ENCODE measurements at places on chromosomes 6 and 20. TPM values are rescaled to one million over a fixed set of nuclear protein-coding genes. Genes with fewer than 3 reads are reported as not detected.

GRCh38 chr6:121008553-121008952 lies 325.7 kb downstream of the TBC1D32 start:
- DNase-seq = no peak

C6orf52 gene
- total RNA-seq = 1.0 TPM

DNA sequence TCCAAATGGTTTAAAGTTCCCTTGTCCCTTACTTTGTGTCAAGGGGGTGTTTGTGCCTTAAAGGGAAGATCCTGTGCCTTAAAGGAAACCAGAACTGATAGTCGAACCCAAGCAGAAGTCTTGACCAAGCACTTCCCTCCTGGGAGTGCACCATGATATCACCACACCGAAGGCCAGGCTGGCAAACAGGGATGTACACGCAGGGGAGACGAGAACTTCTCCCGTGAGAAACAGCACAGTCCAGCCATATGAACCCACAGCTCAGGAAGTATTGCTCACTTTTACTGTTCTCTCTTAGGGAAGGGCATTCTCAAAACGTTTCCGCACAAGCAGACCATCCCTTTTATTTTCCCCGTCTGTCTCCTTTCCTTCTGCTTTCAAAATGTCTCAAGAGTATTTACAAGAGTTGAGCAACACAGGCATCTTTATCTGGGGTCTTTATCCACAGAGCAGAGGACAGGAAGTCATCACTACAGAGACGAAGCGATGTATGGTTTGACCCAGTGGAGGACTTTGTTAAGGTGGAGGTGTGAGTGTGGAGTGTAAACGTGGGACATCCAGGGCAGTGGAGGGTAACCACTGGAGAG lies 12.8 kb upstream of the SERPINB1 start:
- DNase-seq = no peak

DNA sequence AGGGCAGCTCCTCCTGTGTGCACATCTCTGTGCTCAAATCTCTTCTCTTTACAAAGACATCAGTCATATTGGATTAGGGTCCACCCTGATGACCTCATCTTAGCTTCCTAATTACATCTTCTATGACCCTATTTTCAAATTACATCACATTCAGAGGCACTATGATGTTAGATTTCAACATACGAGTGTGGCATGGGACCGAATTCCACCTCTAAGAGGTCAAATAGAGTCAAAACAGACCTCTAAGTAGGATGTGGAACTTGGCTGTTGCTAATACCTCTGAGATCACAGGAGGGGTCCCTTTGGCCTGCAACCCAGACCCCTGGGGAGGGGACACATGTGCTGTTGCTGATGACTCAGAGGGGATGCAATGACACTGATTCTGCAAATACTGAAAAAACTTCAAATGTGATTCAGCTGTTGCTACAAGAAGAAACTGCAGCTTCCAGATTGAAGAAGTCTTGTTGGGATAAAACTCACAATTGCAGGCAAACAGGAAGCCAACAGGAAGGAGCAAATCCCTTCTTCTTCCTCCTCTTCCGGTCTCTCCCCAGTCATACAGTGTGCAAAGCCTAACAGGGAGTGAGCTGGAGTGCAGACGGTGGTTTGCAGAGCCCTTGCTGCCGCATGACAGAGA lies 216.2 kb downstream of the MYLK4 start:
- no peak for DNase-seq

GRCh38 chr6:83431545-83432155 lies 799 bp upstream of the ME1 start:
- DNase-seq = no peak

GRCh38 chr6:71404145-71404966 lies 115.7 kb downstream of the OGFRL1 start:
- no peak for DNase-seq

- no peak for DNase-seq
Observed at GRCh38 chr6:131101911-131102680, 33.2 kb upstream of the AKAP7 start.

GRCh38 chr6:47722194-47722593 lies 23.8 kb downstream of the ADGRF4 start:
- DNase-seq = no peak

DNA sequence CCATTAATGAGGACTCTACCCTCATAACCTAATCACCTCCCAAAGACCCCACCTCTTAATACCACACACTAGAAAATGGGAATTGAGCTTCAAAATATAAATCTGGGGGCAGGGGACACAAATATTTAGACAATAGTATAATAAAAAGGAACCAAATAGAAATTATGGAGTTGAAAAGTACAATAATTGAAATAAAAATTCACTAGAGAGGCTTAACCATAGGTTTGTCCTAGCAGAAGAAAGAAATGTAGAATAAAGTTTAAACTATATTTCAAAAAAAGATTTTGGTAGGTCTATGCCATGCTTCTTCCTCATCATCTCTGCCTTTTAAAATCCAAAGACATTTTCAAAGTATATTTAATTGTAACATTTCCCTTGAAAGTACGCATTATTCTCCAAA lies 19.5 kb upstream of the HLA-DQA1 start:
- DNase-seq = no peak

DNA sequence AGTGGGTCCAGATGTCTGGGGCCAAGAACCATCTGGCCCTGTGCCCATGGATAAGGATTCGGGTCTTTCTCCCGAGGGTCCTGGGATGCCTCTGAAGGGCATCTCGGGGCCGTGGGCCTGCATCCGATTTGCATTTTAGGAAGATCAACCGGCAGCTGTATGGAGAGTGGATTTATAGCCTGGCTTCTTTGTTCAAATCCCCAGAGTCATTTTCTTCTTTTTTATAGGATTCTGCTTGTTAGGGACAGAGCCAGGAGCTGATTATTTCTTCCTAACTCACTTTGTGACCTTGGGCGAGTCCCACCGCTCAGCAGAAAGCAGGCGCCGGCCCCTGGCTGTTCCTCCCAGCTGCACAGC lies 52.9 kb upstream of the APCDD1L start:
- DNase-seq = no peak

DNA sequence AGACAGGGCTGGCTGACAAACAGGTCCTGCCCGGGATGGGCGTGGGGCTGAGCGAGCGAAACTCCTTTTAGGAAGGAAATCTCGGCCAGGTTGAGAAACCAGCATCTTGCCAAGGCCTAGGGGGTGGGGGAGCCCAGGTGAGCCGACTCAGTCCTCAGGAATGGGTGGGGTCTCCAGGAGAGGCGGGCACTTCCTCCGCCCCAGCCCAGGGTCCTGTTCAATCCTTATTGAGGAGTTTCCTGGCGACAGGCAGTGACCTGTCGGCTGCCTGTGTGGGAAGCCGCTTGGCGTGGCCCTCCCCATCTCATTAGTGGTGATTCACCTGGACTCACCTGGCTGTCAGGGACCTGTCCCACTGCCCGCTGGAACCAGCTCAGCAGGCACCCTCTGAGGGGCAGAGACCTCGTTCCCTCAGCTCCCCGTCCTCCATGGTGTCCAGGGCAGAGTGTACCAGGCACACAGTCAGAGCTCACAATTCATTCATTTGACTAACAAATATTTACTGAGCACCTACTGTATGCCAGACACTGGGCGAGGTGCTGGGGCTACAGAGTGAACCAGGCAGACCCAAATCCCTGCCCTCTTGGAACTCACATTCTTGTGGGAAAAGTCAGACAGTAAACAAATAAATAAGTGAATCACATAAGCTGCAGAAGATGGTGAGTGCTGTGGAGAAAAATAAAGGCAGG lies 51.1 kb downstream of the FGD2 start:
- no peak for DNase-seq

- no peak for DNase-seq
Observed at GRCh38 chr20:58065508-58066361, 162.7 kb downstream of the ANKRD60 start.

LZTS3 gene
- 2.0 TPM for total RNA-seq

ABRACL gene
- total RNA-seq = 93.8 TPM

DNA sequence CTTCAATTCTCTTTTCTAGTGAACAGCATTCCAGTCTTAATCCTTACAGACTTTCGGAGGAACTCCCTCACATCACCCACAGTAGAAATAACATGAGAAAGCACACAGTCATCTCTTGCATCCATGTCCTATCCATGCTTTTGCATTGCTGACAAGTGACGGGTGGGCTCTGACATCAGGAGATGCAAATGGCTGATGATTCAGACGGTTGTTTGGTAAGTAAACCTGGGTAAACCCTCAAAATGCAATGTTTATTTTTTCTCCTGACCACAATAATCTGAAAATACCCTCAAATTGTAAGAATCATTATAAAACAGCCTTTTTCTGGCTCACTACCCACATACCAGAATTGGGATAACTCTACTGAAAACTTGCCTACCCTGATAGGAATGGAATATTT lies 792.0 kb downstream of the MAFB start:
- no peak for DNase-seq

- no peak for DNase-seq
Observed at GRCh38 chr6:167691533-167692312, 135.0 kb upstream of the AFDN start.

FRK gene
- total RNA-seq = 0.12 TPM

SS18L1 gene
- total RNA-seq = 21.7 TPM

TREML2 gene
- total RNA-seq = 2.0 TPM

- DNase-seq = no peak
Observed at GRCh38 chr6:7993952-7994351, 70.2 kb downstream of the BLOC1S5 start.

DNA sequence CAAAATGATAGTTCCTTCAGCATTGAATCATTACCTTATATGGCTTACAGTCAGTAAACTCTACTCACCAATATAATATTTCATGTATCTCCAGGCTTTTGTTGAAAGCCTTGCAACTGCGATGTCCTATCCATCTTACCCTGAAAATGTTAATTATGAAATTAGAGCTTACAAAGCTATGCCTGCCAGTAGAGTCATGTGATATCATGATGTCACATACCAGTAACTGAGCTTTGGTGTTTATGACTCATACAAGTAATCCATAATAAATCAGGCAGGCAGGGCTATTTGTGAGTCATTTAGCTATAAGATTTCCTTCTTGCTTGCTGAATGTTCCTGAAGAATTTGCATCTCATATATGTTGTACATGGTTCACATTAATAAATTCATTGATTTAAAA lies 44.9 kb upstream of the FAM83B start:
- DNase-seq = no peak

DNA sequence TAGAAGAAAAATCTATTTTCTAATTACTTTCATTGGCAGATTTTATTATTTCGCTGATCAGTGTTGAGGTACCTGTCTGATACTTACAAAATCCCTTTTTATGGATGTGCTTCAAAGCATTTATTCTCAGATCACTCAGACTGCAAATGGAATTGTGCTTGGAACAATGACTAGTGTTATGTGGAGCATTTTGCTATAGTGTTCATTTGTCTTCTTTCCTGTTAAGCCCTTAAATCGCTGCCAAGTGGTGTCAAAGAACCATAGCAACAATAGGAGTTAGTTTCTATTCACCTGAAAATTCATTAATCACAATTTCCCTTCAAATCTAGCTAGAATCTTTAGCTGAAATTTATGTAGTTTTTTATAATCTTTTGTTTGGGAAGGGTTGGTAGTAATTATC lies 29.8 kb downstream of the SMPDL3A start:
- DNase-seq = no peak

SPINT4 gene
- not detected for total RNA-seq

GRCh38 chr20:53621482-53622246 lies 28.0 kb upstream of the ZNF217 start:
- DNase-seq = no peak

- DNase-seq = no peak
Observed at GRCh38 chr20:48787861-48788375, 39.9 kb downstream of the PREX1 start.

RRBP1 gene
- 23.4 TPM for total RNA-seq

- no peak for DNase-seq
Observed at GRCh38 chr20:61789329-61789728, 276.4 kb downstream of the TAF4 start.

DNA sequence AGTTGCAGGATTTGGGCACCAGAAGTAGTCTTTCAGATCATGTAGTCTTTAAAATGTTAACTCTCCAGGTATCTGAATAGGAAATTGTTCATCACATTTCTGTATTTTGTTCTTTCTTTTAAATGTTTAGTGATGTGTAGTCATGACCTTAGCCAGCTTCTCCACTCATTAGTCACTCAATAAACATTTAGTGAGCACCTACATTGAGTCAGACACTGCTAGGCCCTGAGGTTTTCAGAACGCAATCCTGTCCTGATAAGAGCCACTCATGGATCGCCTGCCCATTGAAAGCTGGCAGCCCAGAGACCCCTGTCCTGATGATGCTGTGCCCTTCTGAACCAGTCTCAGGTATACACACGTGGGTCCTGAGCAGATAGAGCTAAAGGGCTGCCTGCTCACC lies 163.4 kb upstream of the HEY2 start:
- no peak for DNase-seq

- no peak for DNase-seq
Observed at GRCh38 chr20:38810926-38811630, 5.6 kb downstream of the PPP1R16B start.

DNA sequence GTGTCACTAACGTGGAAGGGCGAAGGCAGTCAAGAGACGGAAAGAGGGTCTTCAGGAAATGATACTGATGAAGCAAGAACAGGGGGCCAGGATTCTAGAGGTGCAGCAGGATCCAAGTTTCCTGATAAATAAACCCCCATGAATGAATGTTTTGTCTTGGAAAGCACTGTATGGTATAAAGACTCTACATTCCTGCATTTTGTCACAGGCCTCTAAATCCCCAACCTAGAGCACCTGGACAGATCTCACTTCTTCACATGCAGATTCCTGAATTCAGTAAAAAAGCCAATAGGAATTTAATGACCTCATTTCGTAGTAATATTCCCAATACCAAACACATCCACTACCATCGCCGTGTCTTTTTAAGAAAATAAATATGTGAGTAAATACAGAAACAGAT lies 577.8 kb downstream of the PRKN start:
- DNase-seq = no peak

KCNG1 gene
- total RNA-seq = not detected

GRCh38 chr20:51643390-51643789 lies 100.9 kb upstream of the NFATC2 start:
- no peak for DNase-seq

F13A1 gene
- not detected for total RNA-seq

DNA sequence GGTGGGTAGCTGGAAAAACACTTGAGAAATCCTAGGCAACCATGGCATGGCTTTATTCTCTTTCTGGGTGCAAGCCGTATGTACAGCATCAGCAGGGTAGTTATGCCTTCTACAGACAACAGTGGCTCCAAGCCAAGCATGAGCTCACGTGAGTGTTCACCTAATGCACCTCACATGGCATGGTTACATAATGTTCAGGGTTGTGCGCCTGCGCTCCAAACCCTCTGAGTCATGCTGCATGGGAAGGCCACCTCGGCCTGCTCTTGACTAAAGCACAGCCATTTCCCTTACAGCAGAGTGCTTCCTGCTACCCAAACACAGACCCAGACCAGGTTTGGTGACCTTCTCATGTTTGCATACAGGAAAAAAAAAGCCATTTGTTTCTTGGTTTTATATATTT lies 96.2 kb downstream of the VIP start:
- no peak for DNase-seq

BFSP1 gene
- not detected for total RNA-seq

ELOVL4 gene
- 0.61 TPM for total RNA-seq

FGD2 gene
- 1.3 TPM for total RNA-seq

GRCh38 chr6:130215526-130215925 lies 7.2 kb downstream of the SAMD3 start:
- no peak for DNase-seq

GRCh38 chr6:11358904-11359830 lies 126.7 kb upstream of the NEDD9 start:
- no peak for DNase-seq

GRCh38 chr6:722608-723007 lies 29.7 kb upstream of the EXOC2 start:
- DNase-seq = no peak
